NCI-H1092 (cell line): ENCODE measurements at places on chromosomes 6 and 20.

DNA sequence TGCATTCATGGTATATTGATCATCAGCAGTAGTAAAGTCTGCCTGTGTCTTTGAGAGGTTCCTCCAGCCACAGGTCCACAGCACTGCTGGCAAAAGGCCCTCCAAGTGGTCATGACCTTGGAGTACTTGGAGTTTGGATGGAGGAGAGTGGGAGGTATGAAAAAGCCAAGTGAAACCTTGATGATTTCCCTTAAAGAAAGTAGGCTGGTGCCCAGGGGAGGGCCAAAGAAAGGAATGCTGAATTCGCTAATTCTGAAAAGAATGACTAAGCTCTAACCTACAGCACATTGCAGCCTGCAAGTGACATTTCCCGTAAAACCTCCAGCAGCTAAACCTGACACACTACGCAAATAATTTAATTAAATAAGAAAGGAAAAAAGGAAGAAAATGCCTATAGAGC lies 223.4 kb upstream of the TAB2 start:
- DNase-seq = no peak

DNA sequence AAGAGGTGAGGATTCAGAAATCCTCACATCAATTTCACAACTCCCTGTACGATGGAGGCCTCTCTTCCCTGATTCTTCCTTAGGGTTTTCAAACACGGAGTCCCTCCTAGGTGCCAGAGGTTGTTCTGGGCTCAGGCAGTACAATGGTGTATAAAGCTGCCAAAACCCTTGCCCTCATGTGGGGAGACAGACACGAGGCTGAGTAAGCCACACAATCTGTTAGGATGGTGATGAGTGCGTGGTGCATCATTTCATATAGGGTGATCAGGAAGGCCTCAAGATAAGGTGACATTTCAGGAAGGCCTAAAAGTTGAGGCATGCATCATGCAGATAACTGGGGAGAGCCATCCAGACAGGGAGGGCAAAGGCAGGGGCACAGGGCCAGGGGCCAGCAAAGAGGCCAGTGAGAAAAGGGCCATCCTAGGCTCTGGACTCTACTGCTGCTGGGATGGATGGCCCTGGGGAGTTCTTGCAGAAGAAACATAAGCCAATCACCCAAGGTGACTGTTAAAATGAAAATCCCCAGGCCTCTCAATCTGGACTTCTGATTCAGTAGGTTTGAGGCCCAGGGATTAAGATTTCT lies 186.5 kb downstream of the PRKN start:
- no peak for DNase-seq

DNA sequence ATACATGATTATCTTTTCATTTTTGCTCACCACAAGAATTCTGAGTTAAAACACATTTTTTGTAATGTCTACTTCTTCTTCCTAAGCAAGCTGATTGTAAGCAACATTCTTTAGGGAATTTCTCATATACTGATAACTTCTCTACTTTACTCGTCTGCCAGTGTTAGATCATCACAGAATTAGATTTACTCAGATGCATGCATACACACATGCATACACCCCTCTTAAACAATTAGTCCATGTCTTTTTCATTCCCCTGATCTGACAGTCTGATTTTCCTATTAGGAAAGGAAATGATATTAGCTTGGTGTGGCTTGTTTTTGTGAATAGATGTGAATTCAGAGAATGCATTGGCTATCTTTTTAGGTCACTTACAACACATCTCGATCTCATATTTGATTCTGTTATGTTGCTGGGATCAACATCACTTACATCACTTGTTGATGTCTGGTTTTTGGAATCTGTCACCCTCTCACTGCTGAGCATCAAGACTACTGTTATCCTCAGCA lies 91.4 kb downstream of the FIG4 start:
- DNase-seq = no peak

DNA sequence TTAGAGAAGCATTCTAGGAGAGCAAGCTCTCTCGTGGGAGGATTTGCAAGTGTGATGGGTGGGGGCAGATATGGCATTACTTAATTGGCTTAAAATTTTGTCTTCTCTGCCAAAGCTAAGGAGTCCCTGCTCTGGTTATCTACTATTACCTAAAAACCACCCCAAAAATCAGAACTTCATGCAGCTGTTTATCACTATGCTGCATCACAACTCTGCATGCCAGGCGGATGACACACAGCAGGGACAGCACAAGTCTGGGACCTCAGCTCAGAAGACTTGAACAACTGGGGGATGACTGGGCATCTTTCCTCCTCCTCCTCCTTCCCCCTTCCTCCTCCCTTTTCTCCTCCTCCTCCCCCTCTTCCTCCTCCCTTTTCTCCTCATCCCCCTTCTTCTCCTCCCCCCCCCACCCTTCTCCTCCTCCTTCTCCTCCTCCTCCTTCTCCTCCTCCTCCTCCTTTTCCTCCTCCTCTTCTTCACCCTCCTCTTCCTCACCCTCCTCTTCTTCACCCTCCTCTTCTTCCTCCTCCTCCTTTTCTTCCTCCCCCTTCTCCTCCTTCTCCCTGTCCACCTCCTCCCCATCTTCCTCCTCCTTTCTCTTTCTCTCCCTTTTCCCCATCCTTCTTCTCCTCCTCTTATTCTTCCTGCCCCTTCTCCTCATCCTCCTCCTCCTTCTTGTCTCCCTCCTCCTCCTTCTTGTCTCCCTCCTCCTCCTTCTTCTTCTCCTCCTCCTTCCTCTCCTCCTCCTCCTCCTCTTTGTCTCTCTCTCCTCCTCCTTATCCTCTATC lies 218.6 kb upstream of the PMEPA1 start:
- DNase-seq = no peak

- no peak for DNase-seq
Measured at GRCh38 chr6:109595998-109596397, 95.0 kb downstream of the AK9 start.

DNA sequence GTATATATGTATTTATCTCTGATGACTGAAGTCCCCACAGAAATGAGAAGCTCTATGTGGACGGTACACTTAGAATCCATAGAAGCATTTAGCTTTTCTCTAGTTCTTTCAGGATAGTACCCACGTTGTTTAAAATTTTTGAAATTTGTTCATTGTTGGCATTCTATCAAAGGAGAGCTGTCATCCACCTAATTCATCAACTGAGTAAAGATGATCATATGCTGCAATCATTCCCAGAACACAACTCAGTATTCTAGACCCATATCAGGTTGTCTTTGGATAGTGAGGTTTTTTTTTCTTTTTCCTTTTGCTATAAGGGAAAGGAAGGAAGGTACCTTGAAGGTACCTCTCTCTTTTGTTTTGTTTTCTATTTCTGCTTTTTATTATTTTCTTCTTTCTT lies 9.3 kb downstream of the SERAC1 start:
- DNase-seq = no peak

- no peak for DNase-seq
Measured at GRCh38 chr20:32077190-32077589, 25.1 kb downstream of the HCK start.

DNA sequence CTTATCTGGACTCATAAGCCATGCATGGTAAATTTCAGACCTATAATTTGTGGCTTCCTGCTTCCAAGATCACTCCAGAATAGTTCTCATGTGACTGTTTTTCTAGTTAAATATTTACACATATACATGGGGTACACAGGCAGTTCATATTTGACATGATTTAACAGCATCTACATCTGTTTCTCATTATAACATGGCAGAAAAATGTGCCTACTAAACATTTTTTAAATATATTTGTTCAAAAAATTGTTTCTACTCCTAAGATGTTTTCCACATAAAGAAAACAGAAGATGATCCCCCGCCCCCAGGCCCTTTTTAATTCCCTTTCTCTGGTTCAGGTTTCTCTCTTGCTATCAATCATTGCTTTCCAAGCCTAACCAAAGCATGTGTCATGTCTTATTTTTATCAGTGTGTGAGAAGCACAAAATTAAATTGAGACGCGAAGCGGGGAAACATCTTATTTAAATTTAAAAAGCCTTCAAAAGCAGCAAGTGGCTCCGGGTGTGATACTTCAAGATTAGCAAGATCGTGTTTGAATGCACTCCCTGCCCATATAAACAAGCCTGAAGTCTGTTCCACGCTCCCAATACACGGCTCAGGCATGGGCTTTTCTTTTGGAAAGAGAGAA lies 37.3 kb downstream of the IPCEF1 start:
- no peak for DNase-seq

GRCh38 chr6:11668455-11668854 lies 110.1 kb downstream of the ADTRP start:
- no peak for DNase-seq

- no peak for DNase-seq
Measured at GRCh38 chr20:10716855-10717254, 43.1 kb upstream of the JAG1 start.

DNA sequence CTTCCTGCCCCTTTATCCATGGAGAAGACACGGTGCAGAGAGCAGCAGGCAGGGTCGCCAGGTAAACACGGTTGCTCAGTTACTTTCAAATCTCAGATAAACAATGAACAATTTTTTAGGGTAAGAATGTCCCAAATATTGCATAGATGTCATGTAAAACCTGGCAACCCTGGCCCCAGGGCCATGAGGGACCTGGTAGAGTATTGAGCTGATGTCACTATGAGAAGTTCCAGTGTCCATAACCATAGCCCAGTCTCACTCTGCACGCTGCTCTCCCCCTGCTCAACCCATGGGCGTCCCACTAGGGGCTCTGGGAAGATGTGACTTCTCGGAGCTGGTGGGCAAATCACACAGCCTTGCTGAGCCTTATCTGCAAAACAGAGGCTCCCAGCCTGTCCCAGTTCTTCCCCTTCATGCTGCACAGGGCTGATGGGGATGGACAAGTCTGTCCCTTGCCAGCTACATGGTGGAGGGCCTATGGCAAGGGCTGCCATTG lies 71.3 kb upstream of the TOP1 start:
- no peak for DNase-seq
